ENCODE measurements at places on chromosomes 16 and 17.
A peak's percentile ranks its signal among the peaks of the same experiment; 100 is the strongest.

DNA sequence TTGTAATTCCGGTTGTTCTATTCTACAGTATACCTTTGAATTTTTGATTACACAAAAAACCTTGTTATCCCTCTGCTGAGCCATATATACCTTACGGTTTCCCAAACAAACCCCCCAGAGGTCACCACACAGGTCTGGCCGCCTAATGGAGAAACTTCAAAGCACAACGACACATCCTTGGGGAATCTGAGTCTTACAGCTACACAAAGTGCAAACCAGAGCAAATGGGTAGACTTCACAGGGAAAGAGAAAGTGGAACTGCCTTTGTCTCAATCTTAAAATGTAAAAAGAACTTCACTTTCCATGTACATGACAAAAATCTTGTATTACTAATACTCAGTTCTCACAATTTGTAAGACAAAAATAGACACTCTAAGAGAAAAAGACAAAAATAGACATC, 2.7 kb downstream of the FBXO31 start:
- no peak for DNase-seq

GRCh38 chr17:79338604-79339003, 264.0 kb downstream of the ENGASE start:
- no peak for DNase-seq

DNA sequence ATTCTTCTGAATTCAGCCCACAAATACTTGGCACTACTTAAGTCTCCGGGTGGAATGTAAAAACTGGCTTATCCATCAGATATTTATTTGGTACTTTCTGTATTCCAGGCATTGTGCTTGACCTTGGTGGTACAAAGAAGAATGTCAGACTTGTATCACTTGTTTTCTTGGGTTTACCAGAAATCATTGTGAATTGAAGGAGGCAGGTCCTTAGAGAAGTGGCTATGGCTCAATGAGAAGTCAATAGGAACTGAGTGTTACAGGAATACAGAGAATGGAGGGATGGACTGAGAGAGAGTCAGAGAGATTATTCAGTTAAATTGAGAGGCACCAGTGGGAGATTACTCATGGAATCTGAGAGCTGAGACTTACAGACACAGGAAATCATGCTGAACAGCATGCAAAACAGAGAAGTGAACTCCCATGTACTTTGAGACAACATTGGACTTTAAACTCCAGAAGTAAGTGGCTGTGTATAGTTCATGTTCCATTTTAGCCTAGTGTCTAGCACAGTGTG, 704.1 kb downstream of the CDH11 start:
- DNase-seq: no peak

GRCh38 chr17:55624772-55625433, 97.8 kb downstream of the TMEM100 start:
- no peak for DNase-seq

DNA sequence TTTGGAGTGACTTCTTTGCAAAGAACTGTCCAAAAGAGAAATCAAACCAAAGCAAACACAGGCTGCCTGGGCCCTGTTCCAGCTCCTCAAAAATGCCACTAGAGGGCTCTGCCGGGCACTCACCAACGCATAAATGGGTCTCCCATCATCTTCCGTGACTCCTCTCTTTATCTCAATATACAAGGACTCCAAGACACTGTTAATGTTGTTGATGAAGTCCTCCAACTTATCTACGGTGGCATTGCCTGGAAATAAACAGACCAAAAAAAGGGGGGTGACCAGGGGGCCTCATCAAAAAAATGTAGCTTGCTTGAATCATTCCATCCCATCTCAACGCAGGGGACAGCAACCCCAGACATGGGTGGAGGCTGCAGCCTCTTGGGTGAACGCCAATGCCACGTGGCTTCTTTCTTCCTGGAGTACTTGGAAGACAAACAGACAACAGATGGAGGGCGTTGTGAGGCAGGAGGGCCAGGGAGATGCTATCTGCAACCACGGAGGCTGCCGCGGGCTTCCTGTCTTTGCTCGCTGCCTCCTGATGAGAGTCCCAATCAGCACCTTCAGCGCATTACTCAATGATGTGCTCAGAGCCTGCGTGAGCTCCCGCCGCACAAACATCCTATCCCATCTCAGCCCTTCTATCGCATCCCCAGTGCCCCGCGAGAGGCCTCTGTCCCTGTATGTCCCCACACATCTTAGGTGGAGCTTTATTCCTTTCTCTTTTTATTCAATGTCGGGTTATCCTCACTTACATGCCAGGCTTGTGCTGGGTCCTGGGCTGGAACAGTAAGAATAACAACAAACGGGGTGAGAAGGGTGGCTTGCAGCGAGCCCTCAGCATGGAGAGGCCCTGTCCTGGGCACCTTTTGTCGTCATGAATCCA, 32.0 kb downstream of the KDM8 start:
- DNase-seq: peak; percentile 78

DNA sequence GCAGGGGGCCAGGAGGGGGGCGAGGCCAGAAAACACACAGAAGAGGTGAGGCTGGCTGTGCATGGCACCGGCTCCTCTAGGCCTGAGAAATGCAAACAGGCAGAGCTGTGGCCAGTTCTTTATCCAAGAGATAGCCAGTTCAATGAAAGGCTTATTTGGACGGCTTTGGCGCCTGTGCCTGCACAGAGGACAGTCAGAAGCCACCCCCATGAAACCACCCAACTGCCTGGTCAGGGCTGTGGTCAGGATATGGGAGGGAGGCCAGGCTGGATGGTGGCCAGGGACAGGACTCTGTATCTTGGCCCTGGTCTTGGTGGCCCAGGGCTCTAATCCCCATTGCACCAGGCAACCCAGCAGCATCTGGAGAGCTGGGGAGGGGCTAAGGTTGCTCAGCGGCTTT, 24.5 kb upstream of the GPRC5C start:
- DNase-seq: no peak

DNA sequence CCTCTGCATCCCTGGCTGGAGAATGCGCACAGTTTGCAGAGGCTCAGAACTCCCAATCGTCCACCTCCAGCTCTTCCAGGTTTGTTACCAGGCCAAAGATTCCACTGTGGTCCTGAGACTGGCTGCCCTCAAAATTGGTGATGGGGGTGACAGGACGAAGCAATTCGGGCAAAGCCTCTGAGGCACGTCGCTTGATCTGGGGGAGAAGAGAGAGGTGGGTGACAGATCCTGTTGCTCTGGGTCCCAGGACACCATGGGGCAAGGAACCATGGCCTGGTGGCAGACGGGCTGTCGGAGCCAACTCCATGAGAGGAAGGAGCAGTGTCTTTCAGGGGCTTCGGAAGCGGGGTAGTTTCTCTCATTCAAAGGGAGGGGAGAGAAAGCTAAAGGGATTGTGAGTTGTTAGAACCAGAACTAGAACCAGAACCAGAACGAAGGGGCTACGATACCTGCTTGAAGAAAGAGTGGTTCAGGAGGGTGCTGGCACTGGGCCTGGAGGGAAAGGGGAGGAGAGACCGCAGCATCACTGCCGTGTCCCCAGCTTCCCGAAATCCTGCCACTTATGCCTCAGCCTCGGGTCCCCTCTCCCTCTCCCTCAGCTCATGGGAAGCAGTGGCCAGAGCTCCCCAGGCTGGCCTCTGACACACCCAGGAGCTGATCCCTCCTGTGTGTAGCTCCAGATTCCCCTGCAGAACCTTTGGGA, 3.8 kb upstream of the LIMD2 start:
- no peak for DNase-seq

GRCh38 chr17:48603959-48604769, 622 bp downstream of the HOXB6 start:
- no peak for DNase-seq

- no peak for DNase-seq
Observed at GRCh38 chr16:22945361-22945760, 131.4 kb downstream of the HS3ST2 start.

DNA sequence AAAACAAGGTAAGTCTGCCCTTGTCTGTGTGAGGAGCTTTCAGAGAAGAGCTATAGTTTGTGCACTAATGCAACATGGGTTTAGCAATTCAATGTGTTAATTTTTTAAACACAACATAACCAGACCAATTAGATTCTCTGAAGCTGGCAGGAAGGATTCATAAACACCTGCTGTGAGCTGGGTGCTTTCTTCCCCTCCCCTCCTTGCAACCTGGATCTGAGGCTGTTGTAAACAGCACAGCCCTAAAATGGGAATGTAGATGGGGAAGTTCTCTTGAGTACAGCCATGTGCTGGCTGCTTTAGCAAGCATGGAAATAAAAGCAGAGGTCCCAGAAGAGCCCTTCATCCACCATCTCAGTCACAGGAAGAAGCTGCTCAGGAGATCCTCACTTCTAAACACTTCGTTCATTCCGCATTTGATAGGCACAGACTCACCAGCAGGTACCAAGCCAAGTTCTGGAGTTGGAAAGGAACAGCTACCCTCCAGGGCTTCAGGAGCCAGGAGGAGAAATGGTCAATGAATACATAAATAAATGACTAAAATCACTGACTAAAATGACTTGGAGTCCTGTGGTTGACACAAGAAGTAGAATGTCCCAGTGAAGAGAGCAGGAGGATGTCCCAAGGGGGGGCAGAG, 21.7 kb downstream of the AXIN2 start:
- DNase-seq: no peak

GRCh38 chr17:78300962-78301820, 58.7 kb downstream of the SOCS3 start:
- no peak for DNase-seq

DNA sequence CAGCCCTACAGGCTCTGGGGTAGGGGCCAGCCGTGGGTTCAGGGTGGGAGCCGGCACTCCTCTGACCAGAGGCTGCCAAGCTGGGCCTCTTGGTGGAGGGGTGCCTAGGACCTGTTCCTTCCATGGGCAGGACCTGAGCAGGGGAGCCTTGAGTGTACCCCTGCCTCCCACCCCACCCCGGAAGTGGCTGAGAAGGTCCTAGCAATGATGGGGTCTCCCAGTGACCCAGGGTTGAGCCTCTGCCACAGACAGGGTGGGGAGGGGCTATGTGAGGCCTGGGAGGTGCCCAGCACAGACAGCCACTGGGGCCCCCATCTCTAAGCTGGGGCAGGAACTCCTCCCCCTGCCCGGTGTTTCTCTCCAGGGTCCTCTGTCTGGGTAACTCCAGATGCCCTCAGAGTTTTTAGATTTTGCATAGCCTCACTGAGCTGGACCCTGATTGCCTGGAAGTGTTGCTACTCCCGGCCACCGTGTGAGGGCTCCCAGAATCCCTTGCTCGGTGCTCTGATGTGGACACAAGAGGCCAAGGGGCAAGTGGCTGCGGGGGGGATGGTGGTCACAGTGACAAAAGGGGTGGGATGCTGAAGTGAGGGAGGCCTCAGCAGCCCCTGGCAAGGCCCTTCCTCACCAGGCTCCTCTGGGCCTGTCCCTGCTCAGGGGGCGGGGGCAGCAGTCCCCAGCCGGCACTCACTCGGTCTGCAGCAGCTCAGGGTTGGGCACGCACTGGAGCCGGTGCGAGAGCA, 6.4 kb upstream of the MTSS2 start:
- DNase-seq: no peak

GRCh38 chr16:51615141-51615540, 464.1 kb upstream of the SALL1 start:
- no peak for DNase-seq

GRCh38 chr16:16183562-16183961, 39.7 kb downstream of the ABCC6 start:
- DNase-seq: no peak

GRCh38 chr16:57235128-57236021, 9.7 kb upstream of the ARL2BP start:
- DNase-seq: peak; percentile 93

- DNase-seq: no peak
Observed at GRCh38 chr17:51152766-51153209, 571 bp upstream of the NME1 start.

GRCh38 chr16:53022374-53022773, 30.3 kb downstream of the CHD9NB start:
- DNase-seq: peak; percentile 56

DNA sequence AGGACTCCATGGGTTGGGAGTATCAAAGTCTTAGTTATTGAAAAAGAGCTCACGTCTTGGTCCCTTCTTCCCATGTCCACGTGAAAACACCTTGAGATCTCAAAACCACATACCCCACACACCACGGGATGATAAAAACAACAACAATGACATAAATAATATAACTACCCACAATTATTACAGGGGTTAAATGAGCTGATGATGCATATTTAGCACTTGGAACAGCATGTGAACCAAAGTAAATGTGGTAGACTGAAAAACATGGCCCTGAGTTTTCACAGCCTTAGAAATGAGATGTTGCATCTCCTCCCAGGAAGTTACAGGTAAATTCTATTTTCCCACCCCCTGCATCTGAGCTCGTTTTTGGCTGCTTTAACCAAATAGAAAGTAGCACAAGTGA, 208.9 kb downstream of the C16orf95 start:
- DNase-seq: no peak

DNA sequence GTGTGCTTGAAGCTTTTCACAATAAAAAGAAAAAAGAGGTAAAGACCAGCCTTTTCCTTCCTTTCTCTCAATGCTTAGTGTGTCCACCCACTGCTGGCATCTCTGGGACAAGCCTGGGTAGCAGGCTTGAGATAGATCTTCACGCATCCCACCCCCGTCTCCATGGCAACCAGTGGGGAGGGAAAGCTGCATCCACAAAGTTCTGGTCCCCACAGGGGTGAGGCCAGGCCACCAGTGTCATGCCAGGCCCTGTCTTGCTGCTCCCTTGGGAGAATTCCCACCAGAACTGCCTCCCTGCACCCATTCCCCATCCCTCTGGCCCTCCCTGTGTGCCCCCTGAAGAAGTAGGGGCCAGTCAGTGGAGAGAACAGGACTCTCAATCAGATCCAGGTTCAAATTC, 259.9 kb downstream of the MRTFB start:
- no peak for DNase-seq

All from RPMI8226 (cell line).